Stimulated activated CD4-positive, alpha-beta T cell treated with anti-CD3 and anti-CD28 coated beads, Interleukin-12 subunit alpha, Interleukin-12 subunit beta, amount 100 ng/mL, for 48 hours (primary cell): ENCODE measurements at places on chromosomes 11 and 22.

- DNase-seq = no peak
Observed at GRCh38 chr11:10751581-10751940, 515 bp downstream of the CTR9 start.

DNA sequence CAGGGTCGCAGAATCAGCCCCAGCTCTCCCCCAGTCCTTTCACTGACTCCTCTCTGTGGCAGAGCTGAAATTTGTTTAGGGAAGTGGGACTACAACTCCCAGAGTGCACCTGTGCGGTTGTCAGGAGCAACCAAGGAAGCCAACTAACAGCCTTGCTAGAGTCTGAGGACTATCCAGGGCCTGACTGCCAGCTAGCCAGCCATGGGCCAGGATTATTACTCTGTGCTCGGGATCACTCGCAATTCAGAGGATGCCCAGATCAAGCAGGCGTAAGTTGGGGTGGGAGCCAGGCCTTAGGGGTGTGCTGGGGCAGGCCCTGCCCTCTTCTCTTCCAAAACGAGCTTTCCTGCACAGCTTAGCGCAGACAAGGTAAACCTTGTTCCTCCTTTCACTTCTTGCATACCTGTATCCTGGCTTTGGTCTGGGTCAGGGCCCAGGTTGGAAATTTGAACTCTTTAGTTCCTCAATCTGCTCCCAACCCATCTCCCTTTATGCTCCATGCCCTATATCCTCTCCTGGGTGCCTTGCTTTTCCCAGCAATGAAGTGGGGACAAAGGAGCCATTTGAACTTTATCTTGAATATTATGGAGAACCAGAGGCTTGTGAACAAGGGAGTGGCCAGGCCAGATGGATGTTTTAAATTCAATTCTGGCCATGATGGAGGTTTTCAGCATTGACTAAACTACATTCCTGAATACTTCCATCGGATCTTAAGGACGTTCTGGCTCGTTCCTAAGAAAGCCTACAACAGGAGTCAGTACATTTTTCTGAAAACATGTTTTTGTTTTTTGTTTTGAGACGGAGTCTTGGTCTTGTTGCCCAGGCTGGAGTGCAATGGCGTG lies at the start of gene DNAJB13:
TSS of gene DNAJB13 (plus strand) at position 158 of the 842 bp plus-strand sequence. CDS start at position 202, 44 bp downstream.
- no peak for DNase-seq

GRCh38 chr11:121460941-121461514 lies 8.3 kb upstream of the SORL1-AS1 start:
- no peak for DNase-seq

DNA sequence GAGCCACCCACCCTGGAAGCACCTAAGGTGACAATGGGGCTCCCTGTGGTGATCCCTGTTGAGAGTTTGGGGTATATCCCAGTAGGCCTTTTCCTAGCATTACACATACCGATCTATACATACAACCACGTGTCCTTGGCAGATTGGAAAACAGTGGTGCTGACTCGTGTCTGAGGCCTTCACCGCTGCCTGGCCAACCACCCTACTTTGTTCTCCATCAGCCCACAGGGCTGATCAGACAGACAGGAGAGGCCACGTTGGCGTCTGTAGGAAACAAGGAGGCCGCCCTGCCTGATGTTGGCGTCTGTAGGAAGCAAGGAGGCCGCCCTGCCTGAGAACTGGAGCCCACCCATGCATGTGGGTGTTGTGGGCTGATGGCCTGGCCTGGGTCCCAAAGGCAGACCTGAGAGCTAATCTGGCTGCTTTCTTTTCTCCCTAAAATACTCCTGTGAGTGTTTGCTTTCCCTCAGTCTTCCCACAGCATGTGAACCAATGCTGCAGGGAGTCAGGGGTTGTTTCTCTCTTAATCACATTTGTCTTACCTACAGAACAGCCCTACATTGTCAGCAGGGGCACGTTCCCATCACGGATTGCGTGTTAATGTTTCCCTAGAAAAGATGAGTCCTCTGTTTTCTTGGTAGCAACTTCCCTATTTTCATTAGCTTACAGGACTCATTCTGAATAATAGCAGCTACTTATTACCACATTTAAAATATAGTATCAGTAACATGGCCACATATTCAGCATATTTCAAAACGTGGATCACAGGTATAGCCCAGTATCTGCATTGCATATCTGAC lies 57.2 kb downstream of the SBF1 start:
- DNase-seq = no peak
